Left renal cortex interstitium (tissue), 4 donors: ENCODE measurements at places on chromosomes 2 and 18. TPM values are rescaled to one million over a fixed set of nuclear protein-coding genes. Genes with fewer than 3 reads are reported as not detected.

RTP5 gene
- not detected for polyA plus RNA-seq

- no peak for DNase-seq
Measured at GRCh38 chr2:25375371-25375988, 33.8 kb upstream of the DNMT3A start.

- no peak for DNase-seq
Measured at GRCh38 chr18:4318311-4318710, 136.8 kb downstream of the DLGAP1 start.

GRCh38 chr2:163732727-163733126 is 3.1 kb downstream of the FIGN start:
- no peak for DNase-seq

DNA sequence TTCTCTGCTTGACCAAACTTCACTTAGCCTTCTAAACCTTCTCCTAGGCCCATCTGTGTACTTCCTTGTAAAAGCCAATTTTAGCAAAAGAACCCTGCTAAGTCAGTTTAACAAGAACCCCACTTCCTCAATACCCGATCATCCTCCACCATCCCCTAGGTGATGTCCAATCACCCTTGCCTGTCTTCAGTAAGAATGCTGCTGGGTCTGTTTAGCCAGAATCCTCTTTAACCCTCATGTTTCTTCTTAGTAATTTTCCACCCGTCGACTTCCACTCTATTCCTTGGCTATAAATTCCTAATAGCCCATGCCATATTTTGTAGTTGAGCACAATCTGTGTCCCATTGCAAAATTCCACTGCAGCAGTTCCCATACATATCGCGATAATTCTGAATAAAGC is 780.0 kb upstream of the RAB6C start:
- DNase-seq = no peak

DNA sequence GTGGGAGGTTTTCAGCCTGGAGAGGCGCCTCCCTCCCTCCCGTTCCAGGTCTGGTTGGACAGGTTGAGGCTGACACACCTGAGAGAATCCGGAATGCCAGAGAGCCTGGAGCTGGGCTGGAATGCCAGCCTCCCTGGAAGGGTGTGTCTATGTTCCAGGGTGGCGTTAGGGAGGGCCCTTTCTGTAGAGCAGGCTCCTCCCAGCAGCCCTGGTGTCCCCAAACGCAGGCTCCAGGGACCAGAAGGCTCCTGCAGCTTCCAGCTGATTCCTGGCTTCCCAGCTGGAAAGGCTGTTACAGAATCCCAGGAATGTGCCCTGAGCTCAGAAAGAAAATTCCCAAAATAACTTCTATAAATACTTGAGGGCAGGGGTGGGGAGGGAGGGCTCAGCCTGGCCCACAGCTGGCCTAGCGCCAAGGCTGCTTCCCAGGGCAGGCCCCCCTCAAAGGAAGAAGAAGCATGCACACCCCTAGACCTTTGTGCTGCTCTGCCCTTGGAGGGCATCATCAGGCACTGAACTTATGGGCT is 85.4 kb downstream of the STPG4 start:
- no peak for DNase-seq

GRCh38 chr18:49886891-49887764 is 73.8 kb upstream of the ACAA2 start:
- no peak for DNase-seq

KCNK3 gene
- 1.1 TPM for polyA plus RNA-seq

OSBPL6 gene
- polyA plus RNA-seq = 6.8 TPM

- DNase-seq = no peak
Measured at GRCh38 chr2:106270471-106270891, 76.4 kb upstream of the UXS1 start.

DNA sequence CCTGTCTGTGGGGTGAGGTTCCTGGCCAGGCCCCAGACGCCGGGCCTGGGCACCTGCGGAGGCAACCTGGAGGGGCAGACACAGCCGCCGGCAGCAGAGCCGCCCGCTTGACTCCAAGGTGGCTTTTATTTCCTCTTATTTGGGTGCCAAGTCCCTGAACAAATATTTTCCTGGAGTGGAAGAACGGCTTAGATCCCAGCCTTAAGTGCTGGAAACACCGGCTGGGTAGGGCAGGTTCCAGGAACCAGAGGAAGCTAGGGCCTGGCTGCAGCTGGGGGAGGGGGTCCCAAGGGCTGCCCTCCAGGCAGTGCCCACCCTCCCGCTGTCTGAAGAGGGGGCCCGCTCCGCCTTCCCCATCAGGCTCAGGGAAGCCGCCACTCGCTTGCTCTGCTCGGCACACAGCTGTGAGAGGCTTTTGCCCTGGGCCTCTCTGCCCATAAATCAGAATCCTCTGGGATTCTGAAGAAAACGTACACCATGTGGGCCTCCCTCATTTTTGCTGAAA is 28.2 kb downstream of the SDC1 start:
- DNase-seq = no peak

- DNase-seq = no peak
Measured at GRCh38 chr2:68992933-68993332, 18.5 kb downstream of the GKN1 start.

DNA sequence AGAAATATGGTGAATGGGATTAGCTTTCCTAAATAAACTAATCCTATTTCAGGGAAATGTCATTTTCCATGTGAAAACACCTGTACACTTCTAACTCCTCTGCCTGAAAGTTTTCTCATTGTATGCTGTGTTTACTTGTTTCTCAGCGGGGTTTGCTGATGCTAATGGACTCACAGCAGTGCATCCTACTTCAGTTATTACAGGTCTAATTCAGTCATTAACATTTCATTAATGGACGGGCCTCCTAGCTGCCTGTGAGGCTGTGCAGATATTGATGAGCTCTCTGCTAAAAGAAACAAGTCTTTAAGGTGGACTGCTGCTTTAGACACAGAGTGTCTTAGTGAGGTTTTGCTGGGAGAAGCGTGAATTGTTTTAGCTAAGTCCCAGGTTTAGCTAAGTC is 1342.0 kb upstream of the ZEB2 start:
- DNase-seq = no peak

DNA sequence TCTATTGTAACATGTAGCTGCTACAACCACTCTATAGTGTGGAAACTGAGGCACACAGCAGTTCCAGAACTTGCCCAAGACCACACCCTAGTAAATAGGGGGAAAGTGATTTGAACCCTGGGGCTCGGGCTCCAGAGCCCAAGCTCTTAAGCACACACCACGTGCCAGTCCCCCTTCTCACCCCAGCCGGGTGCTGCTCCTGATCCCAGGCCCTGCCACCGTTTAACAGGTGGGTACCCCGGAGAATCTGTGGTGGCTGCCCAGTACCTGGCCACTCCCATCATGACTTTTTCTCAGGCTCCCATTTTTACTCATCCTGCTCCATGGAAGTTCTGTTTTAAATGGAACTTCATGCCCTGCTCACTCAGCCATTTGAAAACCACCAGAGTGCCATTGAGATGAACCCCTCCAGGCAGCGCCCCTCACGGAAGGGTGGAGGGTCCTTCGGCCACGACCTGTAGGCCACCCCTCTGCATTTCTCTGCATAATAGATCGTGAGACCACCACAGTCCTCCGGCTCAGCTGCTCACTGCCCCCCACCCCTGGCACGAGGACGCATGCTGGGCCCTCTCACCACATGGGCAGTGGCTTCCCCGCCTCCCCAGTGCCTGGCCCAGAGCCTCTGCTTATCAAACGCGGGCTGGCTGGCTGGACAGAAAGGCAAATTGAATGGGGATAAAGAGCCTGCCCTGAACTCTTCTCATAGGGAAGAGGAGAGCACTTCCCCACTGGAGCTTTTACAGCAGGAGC is 42.1 kb downstream of the TMEM37 start:
- no peak for DNase-seq

C2orf80 gene
- 0.27 TPM for polyA plus RNA-seq

DNA sequence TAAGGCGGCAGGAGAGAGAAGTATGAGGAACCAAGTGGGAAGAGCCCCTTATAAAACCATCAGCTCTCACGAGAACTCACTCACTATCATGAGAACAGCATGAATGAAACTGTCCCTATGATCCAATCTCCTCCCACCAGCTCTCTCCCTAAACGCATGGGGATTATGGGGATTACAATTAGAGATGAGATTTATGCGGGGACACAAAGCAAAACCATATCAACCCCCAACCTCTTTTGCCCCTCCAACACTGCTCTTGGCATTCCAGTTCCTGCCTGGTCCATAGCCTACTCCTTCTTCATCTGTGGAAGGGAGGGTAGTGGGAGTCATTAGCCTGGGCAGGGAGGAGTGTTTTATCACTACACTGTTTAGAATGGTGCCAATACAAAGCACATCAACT is 1.4 kb upstream of the EHD3 start:
- DNase-seq = no peak

DNA sequence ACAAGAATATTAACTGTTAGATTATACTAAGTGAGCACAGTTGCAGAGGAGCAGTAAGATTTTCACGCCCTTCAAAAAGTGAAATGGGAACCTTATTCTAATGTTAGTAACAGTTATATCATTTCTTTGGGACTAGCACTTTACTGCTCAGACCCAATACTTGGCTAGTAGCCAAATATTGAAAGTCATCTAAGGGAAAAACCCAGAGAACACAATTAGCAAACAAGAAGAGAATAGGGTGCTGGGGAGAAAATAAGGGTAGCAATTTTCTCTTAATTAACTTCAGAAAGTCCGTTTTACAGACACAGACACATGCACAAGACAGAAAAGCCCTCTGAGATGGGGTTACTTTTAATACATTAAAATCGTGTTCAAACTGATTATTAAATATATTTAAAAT is 71.8 kb downstream of the ID2 start:
- no peak for DNase-seq

ARHGAP28 gene
- polyA plus RNA-seq = 58.7 TPM

- no peak for DNase-seq
Measured at GRCh38 chr2:111686994-111687393, 197.0 kb downstream of the ANAPC1 start.

GRCh38 chr2:105215586-105216192 is 25.9 kb upstream of the GPR45 start:
- DNase-seq = no peak

DIPK1C gene
- 0.19 TPM for polyA plus RNA-seq

CACNB4 gene
- 11.9 TPM for polyA plus RNA-seq

DCDC2C gene
- polyA plus RNA-seq = 0.39 TPM

- DNase-seq = no peak
Measured at GRCh38 chr2:152432206-152432653, 97.3 kb downstream of the FMNL2 start.

ROCK2 gene
- polyA plus RNA-seq = 40.2 TPM

DNA sequence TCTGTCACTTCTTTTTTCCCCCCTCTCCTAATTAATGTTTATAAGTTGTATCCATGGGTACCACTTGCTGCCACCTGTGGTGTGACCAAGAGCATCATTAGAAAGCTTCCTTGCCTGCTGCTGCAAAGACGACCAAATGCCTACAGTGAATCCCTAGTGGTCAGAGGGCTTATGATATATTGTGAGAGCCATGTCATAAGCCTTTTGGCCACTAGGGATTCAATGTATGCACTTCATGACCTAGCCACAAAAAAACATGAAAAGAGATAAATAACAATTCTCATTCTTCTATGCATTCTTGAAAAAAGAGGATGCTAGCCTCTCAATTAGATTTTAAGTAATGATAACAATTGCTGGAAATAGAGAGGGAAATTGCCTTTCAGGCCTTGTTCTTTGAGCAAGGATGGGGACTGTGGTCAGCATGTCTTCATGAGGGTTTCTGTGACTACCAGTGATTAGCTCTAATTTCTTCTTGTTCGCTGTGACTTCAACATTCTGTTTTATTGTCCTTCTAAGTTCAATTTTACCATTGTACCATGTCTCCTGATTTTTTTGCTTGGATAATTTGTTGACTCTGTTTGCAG is 435.3 kb downstream of the TGIF1 start:
- no peak for DNase-seq

HOXD1 gene
- 14.6 TPM for polyA plus RNA-seq

GRCh38 chr2:79817288-79817687 is 304.4 kb downstream of the CTNNA2 start:
- no peak for DNase-seq

DNA sequence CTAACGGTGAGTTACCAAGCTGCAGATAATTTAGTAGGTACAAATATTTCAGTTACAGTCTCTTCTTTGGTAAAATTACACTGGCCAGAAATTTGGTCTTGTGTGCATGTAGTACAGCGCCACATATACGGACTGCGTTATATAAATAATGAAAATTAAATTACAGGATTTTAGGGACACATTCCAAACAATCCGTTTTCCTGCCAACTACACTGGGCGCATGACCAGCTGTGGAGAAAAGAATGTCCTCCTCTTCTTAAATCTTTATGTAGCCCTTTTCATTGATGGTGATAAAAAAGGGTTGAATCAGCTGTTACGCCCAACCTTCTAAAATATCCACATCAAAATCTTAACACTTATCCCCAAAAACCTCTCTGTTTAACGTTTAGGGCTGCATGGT is 37.5 kb downstream of the TCF4 start:
- no peak for DNase-seq

PMAIP1 gene
- 3.4 TPM for polyA plus RNA-seq

COMMD1 gene
- polyA plus RNA-seq = 53.9 TPM

NAB1 gene
- polyA plus RNA-seq = 66.1 TPM

PTPRN gene
- polyA plus RNA-seq = 0.25 TPM

GRCh38 chr18:79590191-79591031 is 89.2 kb upstream of the CTDP1 start:
- no peak for DNase-seq

AQP4 gene
- 0.64 TPM for polyA plus RNA-seq

C2orf66 gene
- polyA plus RNA-seq = 0.65 TPM

DNA sequence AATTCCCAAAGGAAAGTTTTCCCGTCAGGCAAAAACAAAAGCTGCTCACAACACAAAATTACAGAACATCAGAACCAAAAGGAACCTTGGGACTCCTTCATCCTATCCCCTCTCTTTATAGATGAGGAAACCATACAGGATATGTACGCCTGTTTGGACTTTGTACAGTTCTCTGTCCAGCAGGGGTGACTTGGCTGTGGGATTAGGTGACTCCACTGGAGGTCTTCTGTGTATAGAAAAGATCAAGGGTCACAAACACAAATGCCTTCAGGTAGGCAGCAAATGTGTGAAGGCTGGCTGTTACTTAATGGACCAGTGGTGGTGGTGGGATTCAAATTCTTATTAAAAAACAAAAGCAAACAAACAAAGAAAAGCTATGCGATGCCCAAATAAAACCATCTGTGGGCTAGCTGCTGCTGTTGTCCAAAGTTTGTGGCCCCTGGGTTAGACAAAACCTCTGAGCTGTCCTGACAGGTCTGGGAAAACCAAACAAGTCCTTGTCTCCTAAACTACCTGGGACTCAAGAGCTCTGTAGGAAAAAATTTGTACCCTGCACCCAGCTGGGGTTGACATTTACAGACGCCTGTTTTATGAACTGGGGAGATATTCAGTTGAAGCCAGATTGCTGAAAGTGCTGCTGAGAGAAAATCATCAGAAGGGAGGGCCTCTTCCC is 1.3 kb upstream of the CEP68 start:
- no peak for DNase-seq

DNA sequence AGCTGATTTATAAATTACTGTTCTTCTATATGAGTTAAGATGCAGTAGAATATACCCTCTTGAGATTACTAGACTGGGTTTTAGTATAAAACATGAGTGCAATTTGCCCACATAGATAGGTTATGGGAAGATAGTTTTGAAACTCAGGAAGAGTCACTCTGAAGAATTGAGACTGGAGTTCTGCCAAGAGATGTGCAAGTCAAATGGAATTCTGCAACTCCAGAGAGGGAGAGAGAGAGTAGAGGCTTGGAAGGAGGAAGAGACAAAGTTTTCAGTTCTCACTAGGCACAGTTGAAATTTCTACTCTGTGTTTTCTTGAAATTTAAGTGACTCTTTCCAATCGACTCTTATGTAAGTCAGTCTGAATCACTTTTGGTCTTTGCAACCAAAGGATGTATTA is 878.8 kb downstream of the TSN start:
- no peak for DNase-seq
